Upper lobe of right lung (tissue), 1 donor: ENCODE measurements at places on chromosomes 4 and X.

DNA sequence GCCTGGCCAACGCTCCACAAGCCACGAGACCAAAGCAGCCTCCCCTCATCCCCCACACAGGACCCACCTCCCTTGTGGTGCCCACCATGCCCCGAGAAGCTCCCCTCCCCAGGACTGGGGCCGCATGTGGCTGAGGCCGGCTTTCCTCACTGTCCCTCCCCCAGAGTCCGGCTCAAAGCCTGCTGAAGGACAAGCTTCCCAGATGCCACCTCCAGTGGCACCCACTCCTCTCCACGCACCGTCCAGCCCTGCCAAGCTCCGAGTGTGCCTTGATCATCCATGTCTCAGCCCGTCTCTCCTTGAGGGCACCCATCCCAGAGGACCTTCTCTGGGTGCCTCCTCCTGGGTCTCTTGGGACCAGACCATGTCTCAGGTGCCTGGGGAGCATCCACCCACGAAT lies 58.8 kb upstream of the MXD4 start:
- no peak for DNase-seq

GRCh38 chrX:47596256-47596655 lies 14.0 kb downstream of the TIMP1 start:
- DNase-seq: no peak

DNA sequence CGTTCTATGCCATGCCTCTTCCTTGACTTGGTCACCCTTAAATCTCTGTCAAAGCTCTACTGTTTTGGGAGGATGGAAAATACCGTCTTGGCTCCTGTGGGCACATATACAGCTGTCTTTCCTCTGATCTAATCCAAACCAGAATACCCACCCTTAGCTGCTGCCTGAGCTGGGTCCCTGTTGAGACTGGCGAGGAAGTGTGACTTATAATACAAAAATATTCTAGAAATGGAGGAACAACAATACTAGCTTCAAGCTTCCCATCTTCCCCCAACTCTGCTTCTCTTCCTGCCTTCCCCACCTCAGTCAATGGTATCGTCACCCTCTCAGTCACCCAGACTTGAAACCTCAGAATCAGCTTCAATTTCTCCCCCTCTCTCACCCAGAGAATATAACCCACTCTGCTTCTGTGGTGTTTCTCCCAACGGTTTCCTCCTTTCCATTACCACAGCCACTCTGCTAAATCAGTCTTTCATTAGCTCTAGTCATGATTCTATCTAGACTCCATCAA lies 599 bp upstream of the IL2RG start:
- DNase-seq: no peak

- no peak for DNase-seq
Observed at GRCh38 chr4:120977435-120977997, 55.0 kb upstream of the PRDM5 start.

- no peak for DNase-seq
Observed at GRCh38 chrX:20498851-20499635, 232.3 kb upstream of the RPS6KA3 start.

- no peak for DNase-seq
Observed at GRCh38 chrX:118847676-118848075, 24.1 kb downstream of the ZCCHC12 start.

DNA sequence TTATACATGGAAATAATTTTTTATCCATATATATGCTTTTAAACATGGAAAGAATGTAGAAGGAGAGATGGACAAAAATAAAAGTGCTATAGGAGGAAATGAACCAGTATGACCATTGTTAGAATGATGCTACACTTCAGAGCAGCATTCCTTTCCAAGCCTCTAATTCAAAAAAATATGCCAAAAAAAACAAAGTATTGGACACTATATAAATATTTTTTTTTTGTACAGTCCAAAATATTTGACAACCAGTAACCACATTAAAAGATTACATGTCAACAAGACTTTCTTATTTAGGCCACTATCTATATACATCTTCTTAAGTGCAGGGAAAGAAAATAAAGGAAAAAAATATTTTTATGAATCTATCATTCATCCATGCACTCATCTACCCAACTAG lies 198.6 kb downstream of the LRBA start:
- DNase-seq: no peak

GRCh38 chrX:3545901-3546300 lies 167.5 kb downstream of the PRKX start:
- DNase-seq: no peak

- DNase-seq: no peak
Observed at GRCh38 chr4:3709061-3709845, 56.9 kb upstream of the ADRA2C start.

DNA sequence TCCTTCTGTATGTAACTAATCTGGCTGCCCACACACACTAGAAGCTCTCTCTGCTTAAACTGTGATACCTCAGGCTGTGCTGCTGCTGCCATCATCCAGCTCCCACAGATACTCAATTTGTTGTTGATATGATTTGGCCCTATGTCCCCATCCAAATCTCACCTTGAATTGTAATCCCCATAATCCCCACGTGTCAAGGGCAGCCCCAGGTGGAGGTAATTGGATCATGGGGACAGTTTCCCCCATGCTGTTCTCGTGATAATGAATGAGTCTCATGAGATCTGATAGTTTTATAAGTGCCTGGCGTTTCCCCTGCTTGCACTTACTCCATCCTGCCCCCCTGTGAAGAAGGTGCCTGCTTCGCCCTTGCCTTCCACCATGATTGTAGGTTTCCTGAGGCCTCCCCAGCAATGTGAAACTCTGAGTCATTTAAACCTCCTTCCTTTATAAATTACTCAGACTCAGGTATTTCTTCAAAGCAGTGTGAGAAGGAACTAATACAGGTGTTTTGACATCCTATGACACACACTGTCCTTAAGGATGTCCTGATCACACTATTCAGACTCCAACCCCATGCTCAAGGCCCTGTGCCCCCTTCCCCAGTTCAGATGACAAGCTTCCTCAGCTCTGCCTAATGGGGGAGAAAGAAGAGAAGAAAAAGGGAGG lies 2.9 kb upstream of the ATOH1 start:
- DNase-seq: no peak

DNA sequence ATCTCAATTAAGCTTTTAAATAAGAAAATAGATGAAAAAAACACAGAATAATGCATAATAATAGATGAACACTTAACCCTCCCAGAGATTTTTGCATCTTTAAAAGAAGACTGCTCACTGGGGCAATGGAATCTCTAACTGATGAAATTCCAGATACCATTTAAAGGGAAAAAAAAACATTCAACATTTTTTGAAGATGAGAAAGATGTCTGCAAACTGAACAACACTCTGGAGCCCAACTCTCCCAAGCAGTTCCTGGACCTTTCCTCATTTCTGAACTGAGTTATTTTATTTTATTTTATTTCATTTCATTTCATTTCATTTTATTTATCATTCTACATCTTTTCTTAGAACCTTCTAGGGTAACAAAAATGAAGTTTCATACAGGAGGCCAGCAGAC lies 90.7 kb downstream of the CORIN start:
- no peak for DNase-seq

GRCh38 chr4:146243141-146243882 lies 29.0 kb downstream of the REELD1 start:
- DNase-seq: peak; percentile 76

- DNase-seq: no peak
Observed at GRCh38 chr4:65453398-65453797, 216.9 kb downstream of the EPHA5 start.

DNA sequence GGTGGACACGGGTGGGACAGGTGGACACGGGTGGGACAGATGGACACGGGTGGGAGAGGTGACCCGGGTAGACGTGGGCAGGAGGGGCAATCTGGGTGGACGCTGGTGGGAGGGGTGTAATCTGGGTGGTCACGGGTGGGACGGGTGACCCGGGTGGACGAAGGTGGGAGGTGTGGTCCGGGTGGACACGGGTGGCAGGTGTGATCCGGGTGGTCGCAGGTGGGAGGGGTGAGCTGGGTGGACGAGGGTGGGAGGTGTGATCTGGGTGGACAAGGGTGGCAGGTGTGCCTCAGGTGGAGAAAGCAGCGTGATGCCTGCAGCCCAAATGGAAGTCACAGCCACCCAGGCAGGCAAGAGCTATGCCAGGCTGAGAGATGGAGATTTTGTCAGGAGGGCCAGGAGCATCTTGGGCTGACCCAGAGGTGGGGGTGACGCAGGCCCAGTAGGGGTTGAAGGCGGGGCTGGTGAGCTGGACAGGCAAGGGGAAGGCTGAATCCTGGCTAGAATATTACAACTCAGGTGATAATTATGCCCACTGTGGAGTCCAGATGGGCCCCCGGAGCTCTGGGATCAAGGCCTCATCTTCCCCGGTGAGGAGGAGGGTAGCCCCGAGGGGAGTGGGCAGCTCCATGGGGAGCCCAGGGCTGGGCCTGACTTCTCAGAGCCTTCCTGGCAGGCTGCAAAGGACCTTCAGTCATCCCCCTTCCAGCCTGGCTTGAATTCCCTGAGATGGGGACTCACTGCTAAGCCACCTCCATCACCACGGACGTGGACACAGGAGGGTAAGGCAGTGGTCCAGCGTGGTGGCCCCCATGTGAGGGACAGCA lies 100.0 kb downstream of the ADRA2C start:
- peak; percentile 60 for DNase-seq

- no peak for DNase-seq
Observed at GRCh38 chr4:28227764-28228163, 1367.1 kb downstream of the STIM2 start.

GRCh38 chr4:54169176-54169575 lies 59.9 kb upstream of the PDGFRA start:
- DNase-seq: no peak

DNA sequence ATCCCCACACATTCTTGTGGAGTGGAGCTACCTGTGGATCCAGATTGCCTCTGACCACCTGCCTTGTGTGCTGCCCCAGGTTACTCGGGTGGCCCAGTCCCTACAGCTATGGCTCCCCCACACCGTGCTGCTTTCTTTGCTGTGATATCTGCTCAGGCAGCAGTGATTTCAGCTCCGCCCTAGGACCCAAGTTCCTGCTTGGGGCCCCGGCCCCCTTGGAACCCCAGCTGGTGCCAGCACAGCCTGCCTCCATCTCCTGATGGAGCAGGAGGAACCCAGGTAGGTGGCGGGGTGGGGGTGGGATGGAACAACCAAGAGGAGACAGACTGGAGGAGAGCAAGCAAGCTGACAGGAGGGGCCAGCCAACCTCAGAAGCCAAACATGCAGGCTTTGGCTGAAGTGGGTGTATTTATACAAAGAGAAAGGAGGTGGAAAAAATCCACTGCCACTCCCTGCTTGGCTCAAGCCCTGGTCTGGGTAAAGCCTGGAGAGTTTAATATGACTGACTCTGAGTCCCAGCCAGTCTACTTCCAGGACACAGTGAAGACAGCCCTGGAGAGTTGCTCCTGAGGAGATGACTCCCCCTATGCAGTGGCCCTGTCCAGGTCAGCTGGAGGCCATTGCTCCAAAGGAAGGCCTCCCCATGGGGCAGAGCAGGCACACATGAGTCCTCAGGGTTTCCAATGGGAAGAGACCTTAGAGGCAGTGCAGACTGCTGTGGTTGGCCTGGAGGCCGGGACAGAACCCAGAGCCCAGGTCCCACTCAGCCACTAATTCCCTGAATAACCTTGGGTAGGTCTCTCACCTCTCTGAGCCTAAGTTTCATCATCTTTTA lies 197.1 kb upstream of the MAMLD1 start:
- DNase-seq: no peak

DNA sequence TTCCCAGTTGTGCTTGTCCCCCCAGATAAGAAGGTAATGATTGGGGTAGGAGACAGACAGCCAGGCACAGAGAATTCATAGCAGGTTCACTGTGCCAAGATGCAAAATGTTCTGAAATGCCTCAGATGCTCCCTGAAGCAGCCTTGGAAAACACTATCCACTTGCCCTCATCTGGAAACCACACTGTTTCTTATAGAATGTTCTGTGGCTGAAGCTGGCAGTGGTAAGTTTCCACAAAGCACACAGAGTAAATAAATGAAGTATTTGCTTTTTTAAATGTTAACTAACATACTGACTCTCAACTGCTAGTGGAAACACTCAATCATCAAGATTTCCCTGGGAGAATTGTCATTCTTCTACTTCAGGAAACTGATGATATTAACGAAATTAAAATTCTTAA lies 311.4 kb downstream of the PRDM5 start:
- DNase-seq: no peak

GRCh38 chrX:152444338-152444737 lies 6.8 kb downstream of the GABRA3 start:
- no peak for DNase-seq

DNA sequence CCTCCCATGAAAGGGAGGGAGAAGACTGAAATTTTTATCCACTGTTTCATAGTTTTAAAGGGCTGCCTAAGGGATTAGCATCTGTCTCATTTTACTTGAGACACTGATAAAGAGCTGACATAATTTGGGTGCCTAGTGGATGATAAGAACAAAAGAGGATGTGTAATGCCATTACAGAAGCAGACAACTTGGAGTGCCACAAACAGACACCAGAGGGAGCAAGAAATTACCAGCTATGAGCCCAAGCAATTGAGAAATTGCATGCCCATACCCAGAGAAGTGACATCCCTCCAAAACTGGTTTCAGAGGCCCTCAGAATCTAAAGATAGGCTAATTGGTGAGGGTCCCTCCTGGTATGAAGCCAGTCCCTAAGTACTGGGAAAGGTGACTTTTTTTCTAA lies 38.5 kb upstream of the POU3F4 start:
- DNase-seq: no peak

- DNase-seq: no peak
Observed at GRCh38 chrX:49040376-49040955, 2.7 kb downstream of the TFE3 start.

DNA sequence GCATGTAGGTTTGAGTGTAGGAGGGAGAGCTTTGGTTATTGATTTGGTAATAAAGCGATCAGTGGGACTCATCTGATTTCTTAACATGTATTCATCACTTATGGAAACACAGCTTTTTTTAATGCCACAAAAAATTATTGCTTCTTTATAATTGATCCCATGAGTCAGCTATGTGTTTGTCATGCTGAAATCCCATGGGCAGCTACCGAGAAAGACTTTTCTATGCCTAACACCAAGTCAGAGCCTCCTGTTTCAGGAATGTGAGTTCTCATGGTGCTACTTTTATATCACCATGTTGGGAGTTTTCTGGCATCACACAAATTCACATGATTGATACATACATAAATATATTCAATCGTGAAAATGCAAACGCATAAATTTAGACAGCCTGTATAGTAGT lies 165.7 kb downstream of the RAPGEF2 start:
- no peak for DNase-seq

DNA sequence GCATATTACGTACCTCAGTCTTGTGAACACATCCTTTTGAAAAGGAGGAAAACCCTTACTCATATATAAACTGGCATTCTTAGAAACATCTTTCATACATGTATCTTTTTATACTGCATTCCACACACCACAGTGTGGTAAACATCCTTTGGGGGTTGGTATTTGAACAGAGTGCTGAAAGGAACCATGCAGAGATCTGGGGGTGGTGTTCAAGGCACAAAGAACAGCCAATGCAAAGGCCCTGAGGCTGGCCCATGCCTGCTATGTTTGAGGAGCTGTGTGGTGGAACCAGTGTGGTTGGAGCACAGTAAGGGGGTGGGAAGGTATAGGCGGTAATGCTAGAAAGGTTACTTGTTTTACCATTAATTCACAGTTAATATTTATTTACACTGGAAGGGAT lies 2.0 kb downstream of the ELK1 start:
- no peak for DNase-seq

GRCh38 chr4:3287972-3288570 lies 4.8 kb upstream of the RGS12 start:
- DNase-seq: peak; percentile 60
